ENCODE measurements at places on chromosomes 11 and 22.
A peak's percentile ranks its signal among the peaks of the same experiment; 100 is the strongest.

GRCh38 chr11:122190768-122191167, 74.8 kb upstream of the BLID start:
- no peak for DNase-seq

DNA sequence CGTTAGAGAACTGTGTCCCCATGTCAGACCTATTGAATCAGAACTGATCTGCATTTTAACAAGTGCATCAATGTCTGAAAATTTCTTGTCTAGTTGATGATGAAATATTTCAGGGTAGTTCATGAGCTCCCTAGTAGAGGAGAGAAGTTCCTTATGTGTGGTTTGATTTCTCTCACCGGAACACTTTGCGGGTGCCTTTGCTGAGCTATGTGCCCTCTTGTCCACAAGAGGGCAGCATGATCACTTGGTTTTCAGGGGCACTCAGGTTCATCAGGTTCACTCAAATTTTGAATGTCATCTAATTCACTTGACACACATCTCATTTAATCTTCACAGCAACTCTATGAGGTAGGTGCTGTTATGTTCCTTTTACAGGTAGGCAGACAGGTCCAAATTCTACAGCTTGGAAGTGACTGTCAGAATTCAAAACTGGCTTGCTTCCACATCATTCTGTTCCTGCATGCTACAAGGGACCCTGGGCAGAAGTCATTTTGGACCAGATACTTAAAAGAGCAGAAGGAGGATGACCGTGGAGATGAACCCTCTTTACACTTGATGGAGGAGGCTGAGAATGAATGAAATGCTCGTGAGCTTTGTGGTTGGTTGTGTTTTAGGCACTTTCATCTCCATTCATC, 55.6 kb downstream of the P4HA3 start:
- DNase-seq = peak; percentile 57

GRCh38 chr11:13276454-13276831, 1.1 kb upstream of the BMAL1 start:
- DNase-seq = no peak

DNA sequence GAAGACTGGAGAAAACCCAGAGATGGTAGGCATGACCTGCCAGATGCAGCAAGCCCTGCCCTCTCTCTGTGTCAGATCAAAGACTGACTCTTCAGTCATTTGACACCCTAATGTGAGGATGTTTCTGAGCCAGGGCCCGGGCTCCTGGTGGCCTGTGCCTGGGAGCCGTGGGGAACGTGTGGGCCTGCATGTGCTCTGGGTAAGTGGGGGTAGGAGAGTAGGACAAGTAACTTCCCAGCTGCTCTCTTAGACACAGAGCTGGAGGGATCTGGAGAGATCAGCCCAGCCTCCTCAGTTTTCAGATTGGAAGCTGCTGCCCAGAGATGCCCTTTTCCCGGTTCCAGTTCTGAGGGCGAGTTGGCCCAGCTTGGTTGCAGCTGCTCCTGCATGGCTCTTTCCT, 110.8 kb downstream of the TEAD1 start:
- no peak for DNase-seq

DNA sequence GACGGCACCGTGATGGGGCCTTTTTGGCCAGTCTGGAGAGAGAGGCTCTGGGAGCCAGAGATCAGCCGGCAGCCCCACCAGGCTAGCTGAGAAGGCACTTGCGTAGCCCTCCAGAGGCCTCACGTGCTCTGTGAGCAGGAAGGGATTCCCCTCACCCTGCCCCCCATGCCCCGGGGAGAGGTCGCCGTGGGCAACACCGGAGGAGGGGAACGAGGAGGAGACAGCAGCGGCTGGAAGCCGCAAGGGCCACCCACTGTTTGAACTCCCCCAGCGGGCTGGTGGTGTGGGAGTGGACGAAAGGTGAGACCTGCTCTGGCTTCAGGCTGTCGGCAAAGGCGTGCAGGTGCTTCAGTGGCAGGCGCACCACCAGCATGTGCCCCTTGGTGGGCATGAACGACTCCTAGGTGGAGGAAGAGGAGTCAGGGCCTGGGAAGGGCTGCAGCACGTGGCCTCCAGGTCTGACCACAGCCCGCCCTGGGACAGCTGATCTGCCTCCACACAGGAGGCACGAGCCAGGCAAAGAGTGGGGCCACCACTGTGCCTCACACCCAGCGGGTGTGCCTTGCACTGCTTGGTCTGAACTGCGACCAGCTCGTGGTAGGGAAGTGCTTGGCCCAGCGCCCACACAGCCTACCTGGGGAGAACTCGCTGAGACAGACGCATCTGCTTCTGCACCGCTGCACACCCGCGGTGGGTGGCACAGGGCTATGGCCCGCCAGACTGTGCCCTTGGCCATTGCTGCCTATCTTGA, 99.9 kb downstream of the MED15 start:
- no peak for DNase-seq

GRCh38 chr11:73428227-73428626, 52.0 kb downstream of the RELT start:
- DNase-seq = no peak

GRCh38 chr11:76162336-76163288, 43.7 kb downstream of the WNT11 start:
- no peak for DNase-seq

DNA sequence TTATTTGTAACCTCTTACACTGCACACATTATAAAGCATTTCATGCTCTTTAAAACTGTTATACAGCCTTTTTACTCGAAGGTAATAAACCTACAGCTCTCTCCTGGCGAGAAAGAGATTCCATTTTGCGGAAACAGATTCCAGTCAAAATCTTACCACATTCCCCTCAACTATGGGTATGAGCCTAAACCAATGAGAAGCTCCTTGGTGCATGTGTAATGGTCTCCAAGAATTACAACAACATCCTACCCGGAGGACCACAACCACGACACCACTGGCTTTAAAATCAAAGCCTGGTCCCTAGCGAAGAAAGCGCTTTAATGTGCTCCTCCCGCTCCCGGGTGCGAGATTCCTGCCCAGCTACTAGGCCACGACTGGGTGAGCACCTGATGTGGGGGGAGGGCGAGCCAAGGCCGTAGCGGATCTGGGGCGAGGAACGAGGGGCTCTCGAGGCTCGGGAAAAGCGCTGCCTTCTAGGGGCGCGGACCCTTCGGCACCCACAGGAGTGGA, 821 bp downstream of the CELF1 start:
- no peak for DNase-seq

GRCh38 chr11:94010136-94010535, 11.0 kb upstream of the HEPHL1 start:
- no peak for DNase-seq

DNA sequence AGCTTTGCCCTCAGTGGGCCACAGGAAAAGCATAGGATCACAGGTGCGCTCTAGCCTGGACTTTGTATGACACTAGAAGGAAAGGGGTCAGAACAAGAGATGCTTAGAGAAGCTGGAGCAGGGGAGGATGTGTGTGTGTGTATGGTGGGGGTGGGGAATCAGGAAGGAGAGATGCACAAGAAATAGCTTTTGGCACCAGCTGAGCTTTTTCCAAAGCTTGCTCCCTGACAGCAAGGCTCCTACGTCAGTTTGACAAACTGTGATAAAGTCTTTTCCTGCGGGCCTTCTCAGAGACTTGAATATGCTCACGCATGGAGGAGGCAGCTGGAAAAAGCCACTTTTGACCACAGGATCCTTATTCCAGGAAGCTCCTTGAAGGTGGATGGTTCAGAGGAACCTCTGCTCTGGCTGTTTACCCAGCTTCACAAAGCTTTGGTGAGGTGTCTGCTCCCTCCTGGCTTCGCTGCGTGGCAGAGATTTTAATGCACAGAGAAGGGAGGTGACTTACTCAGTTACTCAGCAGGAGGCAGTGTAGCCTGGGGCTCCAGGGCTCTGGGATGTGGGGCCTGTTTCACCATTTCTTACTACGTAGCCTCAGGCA, 3.9 kb downstream of the CDC42EP1 start:
- no peak for DNase-seq

DNA sequence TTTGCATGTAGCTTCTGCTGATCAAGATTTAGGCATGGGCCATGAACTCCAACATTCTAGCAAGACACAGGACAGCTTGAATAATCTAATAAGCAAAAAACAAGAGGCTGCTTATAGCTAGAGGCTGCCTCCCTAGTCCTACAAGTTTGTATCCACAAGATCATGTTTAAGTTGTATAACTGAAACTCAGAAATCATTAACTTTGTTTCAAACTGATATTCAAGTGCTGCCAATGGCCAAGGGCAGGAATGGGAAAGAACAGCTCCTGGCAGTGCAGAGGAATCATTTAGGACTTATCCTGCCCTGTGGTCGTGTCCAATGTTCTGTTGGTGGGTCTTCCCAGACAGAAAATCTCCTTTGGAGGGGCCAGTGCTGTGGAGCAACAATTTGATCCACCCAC, 209.6 kb upstream of the DDI1 start:
- no peak for DNase-seq

DNA sequence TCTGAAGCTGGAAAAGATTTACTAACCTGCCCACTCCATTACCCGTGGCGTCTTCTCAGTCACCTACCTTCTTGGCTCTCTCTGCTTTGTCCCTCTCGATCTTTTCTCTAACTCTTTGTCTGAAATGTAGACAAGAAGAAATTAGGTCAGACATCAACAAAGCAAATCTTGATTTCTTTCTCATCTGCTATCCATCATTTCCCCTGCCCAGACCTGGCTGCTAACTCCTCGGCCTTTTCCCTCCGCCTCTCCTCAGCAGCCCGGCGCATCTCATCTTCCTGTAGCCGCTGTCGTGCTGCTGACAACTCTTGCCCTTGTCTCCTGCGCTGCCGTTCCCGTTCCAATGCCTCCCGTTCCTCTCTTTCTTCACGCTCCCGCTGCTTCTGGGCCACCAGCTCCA, 1.2 kb downstream of the UBXN1 start:
- DNase-seq = no peak

- peak; percentile 47 for DNase-seq
Observed at GRCh38 chr22:46577368-46578249, 40.2 kb upstream of the CELSR1 start.

DNA sequence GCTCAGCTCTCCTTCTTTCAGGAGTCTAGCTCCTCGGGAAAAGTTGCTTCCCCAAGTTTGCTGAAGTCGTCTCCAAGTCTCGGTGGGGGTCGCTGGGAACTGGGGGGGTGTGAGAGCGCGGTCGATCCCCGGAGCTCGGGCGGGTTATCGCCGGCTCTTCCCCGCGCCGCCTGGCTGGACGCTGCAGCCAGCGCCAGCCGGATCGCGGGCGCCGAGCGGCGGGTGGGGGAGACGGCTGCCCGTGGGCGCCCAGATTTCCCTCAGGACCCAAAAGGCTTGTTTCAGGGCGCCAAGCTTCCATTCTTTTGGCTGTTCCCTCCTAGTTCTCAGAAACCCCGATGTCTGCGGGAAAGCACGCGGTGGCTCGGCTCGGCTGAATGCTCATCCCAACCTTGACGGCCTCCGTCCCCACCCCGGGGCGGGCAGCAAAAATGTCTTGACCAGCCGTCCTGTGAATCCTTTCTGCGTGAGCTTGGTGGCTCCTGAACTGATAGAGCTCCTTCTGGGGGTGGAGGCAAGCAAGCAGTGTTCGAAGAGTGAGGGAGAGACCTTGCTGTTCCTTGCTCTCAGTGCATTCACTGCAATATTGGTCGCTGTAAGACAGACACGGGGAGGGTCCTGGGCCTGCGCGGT, 1.7 kb downstream of the ZBTB16 start:
- no peak for DNase-seq

DNA sequence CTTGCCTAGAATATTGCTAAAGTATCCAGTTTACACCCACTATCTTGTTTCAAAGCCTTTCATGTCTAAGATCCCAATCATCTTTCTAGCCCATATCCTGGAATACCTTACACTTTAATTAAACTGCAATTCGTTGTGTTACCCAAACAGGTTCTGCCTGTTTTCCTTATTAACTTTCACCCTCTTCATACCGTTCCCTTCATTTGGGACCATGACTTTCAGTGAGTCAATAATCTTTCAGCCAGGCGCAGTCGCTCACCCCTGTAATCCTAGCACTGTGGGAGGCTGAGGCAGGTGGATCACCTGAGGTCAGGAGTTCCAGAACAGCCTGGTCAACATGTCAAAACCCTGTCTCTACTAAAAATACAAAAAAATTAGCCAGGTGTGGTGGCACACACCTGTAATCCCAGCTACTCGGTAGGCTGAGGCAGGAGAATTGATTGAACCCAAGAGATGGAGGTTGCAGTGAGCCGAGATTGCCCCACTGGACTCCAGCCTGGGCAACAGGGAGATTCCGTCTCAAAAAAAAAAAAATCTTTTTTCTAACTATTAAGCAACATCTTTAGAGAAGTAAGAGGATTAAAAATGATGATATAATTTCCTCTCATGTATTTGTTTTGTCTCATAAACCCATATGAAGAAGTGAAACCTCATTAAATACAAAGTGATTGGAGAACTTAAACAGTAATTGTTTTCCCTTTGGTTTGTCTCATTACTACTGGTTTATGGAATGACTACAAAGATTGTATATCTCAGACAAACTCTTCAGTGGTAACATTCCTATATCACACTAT, 20.7 kb downstream of the DMC1 start:
- no peak for DNase-seq

- no peak for DNase-seq
Observed at GRCh38 chr22:31104869-31105268, 2.5 kb downstream of the SELENOM start.

DNA sequence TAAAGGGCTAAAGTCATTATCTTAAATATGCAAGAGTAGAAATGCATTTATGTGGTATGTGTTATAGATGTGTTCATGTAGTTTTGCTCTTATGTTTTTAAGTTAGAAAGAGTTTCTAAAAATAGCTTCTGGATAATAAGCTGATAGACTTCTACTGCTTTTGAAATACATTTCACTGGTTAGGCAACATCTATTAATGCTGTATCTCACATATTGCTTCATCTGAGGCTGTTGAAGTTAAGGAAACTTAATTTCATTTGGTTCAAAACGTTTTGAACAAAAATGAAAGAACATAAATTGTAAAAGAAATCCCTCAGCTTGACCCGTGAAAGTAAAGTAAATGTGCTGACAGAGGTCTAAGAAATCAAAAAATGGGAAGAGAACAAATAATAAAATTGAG, 164.0 kb upstream of the CTSC start:
- DNase-seq = no peak

- DNase-seq = no peak
Observed at GRCh38 chr22:40026641-40027040, 31.9 kb downstream of the FAM83F start.

DNA sequence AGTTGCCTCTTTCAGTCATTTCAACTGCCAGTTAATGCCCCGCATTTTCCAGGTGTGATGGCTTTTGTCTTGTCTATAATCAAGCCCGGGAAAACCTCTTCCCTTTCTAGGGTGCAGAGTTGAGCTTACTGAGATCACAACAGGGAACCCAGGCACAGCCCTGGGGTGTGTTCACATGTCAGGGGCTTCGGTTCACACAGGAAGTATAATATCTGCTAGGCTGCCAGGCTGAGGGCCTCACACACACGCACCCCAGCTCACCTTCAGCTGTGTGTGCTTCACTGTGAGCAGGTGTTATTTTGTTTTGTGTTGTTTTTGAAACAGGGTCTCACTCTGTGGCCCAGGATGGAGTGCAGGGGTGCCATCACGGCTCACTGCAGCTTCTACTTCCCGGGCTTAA, 9.7 kb upstream of the SOX10 start:
- no peak for DNase-seq

DNA sequence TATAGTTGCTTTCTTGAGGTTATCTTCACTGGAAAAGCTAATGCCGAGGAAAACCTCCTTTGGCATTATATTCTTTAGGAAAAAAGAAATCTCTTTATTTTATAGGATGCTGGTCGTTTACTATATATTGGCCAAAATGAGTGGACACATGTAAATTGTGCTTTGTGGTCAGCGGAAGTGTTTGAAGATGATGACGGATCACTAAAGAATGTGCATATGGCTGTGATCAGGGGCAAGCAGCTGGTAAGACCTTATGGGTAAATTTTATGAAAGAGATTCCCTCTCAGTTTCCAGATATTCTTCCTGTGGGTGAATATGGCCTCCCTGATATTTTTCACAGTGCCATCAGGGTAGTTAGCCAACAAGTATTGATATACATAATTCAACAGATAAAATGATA, 29.4 kb upstream of the TTC36 start:
- no peak for DNase-seq

Measured in activated T-cell treated with anti-CD3 and anti-CD28 coated beads, Interleukin-2, amount 50 U/mL, for 1 hour (primary cell).